ENCODE measurements at places on chromosomes 12 and 14. TPM values are rescaled to one million over a fixed set of nuclear protein-coding genes. Genes with fewer than 3 reads are reported as not detected.

DNA sequence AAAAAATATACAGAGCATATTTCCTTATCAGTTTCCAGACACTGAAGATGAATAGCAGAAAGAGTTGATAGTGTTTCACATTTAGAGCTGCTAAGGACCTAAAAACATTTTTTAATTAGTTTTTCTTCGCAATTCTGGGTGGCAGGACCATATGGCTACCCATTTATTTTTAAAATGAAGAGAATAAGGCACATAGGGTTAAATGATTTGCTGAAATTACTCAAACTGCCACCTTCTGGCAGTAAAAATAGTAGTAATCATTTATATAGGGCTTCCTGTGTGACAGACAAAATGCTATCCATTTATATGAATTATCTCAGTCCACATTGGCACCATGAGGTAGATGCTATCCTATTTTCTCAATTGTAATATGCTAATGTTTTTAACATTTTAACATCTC is 108.6 kb upstream of the CCDC196 start:
- DNase-seq = no peak

RTL1 gene
- total RNA-seq = not detected

DNA sequence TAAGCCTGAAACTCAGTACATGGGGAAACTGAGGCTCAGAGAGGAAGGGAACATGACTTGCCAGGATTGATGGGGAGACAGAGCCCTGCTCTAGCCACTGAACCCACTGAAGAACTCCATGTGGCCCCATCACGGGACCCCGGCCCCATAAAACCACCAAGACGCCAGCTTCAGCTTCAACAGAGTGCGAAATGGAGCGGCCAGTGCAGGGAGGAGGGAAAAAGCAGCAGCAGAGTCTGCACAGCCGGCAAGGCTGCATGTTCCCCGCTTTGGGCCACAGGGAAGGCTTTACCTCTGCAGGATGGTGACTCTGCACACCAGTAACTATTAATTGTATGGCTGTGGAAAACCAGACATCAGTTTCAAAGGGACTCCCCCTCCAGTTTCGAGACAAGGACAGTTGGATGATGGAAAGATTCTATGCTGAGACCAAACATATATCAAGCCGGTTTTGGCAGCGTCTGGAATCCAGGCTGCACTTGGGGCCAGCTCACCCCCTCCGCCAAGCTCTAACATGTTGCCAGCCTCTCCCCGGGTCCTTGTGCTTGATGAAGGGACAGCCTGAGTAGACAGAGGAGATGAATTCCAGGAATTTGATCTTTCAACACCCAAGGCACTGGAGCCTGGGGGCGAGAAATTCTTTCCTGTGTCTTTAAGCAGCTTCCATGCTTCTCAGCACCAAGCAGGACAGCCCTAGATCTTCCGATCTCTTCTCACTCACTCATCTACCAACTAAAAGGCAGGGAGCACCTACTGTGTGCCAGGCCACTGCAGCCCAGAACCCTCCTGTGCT is 55.7 kb upstream of the BCL11B start:
- DNase-seq = no peak

- DNase-seq = no peak
Measured at GRCh38 chr14:37437490-37437889, 157.6 kb downstream of the FOXA1 start.

DNA sequence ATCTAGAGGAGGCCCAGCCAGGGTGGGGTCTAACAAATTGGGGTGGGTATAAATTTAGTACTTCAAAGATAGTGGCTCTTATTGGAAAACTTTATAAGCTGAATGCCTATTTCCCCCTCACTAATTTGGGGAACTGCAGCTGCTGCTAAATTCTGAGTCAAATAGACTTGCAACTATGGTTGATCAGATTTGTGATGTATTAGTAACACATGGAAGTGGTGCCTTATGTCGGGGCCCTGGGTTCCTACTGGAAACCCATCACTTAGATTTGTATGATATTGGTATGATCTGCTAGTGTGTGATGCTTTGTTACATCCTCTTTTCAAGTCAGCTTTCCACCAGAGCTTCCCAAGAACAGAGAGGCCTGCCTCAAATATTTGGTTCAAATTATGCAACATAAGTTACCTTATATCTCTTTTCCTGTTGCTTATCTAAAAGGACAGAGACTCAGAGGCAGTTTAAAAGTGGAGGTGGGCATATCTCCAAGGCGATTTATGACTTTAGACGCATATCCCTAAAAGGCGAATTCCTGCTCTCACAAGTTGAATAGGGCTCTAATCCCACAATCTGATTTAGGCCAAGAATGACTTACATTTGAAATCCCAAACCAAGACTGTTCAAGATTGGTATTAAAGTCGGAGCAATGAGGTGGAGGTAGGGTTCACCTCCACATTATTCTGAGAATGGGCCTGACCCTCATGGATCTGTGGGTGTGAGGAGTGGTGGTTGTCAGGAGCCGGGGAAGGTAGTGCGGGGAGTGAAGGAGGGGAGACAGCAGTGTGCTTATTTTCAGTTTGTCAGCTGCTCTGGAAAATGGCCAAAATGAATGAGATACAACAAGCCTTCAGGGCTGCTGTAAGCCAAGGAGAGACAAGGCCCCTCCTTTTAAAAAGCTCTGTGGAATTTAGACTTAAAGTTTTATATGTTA is 425.8 kb downstream of the RAD51B start:
- DNase-seq = no peak

DNA sequence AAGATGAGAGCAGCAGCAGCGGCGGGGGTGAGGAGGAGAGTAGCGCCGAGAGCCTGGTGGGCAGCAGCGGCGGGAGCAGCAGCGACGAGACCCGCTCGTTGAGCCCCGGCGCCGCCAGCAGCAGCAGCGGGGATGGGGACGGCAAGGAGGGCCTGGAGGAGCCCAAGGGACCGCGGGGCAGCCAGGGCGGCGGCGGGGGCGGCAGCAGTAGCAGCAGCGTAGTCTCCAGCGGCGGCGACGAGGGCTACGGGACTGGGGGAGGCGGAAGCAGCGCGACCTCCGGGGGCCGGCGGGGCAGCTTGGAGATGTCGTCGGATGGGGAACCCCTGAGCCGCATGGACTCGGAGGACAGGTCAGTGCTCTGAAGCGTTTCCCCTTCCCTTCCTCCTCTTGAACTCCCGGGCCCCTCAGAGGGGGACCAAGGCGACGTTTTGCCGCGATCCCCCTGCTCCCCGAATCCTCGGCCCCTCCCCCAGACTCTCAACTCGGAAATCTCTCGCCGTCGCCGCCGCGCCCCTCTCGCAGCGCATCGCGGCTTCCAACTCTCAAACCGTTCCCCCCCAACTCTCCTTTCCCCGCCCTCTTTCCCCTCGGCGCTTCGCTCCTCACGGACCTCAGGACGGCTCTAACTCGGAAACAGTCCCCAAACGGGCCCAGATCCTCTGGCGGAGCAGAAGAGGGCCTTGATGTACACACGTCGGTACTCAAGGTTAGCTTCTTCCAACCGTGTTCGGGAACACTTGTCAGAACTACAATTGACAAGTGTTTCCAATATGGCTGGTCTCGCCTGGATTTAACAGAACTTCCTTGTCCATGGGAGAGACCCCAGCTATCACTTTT is 947 bp downstream of the AEBP2 start:
- DNase-seq = peak; percentile 52

DNA sequence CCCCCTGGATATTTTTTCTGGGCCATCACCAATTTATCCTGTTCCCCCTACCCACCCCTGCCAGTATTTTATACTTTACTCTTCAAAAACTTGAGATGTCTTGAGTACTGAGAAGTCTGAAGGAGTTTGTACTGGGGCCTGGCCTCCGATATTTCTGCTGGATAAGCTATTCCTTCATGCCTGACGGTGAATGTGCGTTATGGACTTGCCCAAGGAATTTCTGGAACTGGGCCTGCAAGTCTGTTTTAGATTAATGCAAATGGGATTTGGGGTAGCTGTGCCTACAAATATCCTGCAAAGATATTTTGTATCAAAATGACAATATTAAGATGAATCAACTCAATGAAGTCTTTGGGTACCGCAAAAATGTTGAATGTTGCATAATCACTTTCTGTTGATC is at the start of gene PTCSC3:
TSS of gene PTCSC3 (minus strand) at position 199 of the 400 bp plus-strand sequence.
- DNase-seq = no peak

GRCh38 chr14:23624830-23625404 is 11.2 kb upstream of the DHRS2 start:
- DNase-seq = no peak

TSPAN19 gene
- not detected for total RNA-seq

GRCh38 chr14:22152903-22153302 is 436.1 kb downstream of the DAD1 start:
- peak; percentile 26 for DNase-seq

PLEKHG7 gene
- total RNA-seq = 0.13 TPM

GRCh38 chr14:91061056-91061887 is 831 bp upstream of the RPS6KA5 start:
- no peak for DNase-seq

HOXC12 gene
- total RNA-seq = 0.05 TPM

DNA sequence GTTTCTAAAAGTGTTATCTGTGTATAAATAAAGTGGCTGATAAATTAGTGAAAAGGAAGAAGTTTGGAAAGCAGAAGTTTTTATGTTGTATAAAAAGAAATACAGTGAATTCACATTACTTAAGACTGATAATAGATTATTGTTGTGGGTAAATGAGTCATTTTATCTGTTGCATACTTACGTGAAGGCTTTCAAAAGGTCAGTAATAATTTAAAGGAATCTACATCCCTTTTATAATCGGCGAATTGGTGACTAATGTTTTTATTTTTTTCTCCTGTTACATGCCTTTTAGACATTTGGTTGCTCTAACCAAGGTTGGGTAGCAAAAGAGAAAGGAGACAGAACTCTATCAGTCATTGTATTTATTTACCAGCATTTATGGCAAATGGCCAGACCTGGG is 155.9 kb downstream of the SLC41A2 start:
- no peak for DNase-seq

DNA sequence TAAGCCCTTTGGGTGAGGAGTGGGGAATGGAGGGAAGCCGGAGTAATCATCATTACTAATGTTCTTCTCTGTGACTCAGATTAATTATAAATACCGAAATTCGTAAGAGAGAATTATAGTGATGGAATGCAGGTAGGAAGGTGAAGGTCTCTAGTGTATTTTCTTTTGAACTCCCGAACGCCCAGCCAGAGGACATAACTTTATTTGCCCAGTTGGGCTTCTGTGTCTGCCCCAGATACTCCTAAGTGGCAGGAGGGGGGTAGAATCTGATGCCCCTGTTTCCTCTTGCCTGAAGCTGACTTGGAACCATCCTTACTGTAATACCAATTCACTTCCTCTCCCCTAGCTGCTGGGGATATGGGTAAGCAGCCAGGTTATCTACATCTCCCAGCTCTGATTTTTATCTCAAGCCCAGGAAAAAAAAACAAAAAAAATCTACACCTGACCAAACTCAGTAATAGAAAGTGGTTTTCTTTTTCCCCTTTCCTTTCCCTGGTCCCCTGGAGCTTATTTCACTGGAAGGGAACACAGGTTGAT is 84.4 kb upstream of the CISTR start:
- DNase-seq = no peak

FAM161B gene
- 0.31 TPM for total RNA-seq

P2RX2 gene
- not detected for total RNA-seq

GRCh38 chr14:62071039-62071438 is 308.8 kb downstream of the SNAPC1 start:
- DNase-seq = no peak

DNA sequence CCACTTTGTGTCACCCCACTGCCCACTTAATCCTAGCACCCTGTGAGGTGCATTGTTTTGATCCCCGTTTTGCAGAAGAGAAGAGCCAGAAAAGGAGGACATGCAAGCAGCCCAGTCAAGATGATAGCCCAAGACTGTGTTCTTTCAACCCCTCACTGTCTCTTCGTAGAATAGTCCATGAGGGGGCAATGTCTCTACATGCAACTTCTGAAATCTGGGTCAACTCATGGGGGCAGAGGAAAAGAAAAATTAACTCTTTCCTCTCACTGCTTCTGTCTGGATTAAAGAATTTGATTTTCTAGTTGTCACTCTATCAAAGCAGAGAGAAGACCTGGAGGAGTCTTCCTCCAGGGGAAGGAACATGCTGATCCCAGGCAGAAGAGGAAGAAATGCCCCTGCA is 229.6 kb upstream of the NOS1 start:
- DNase-seq = no peak

GRCh38 chr12:5195244-5195643 is 151.6 kb downstream of the KCNA5 start:
- DNase-seq = no peak

GRCh38 chr12:63028951-63029350 is 94.0 kb upstream of the PPM1H start:
- DNase-seq = no peak

TMEM233 gene
- total RNA-seq = not detected

ANKRD33 gene
- not detected for total RNA-seq

DNA sequence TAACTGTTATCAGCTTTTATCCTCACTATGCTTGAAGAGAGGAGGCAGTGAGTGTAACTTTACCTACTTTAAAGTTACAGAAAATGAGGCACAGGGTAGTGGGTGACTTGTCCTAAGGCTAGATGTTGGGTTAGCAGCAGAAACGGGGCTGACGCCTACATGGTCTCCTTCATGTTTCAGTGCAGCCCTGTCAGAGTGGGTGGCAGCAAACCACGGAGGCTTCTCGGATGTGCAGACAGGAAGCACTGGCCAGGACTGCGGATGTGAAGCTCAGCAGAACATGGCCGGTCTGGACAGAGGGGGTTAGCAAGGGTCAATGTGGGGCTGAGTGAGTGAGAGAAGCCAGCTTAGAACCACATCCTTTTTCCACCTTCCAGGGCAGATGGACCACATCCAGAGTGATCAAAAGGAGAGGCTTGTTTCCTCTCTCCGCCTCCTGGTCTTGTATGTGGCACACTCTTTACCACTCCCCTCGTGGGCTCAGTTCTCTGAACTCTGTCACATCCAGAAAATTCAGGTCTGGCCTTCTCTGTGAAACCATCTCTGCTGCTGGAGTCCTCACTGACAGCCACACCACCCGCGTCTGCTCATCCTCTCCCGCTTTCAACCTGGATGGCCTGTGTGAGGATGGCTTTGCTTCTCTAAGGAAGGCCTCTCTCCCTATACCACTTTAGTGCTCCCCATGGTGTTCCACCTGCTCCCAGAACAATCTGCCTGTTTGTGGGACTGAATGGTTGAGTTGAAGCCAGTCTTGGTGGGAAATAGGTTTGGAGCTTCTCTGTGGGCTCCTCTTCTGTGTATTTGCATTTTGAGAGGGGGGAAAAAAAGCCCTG is 14.1 kb downstream of the SUSD6 start:
- no peak for DNase-seq

FOXG1 gene
- total RNA-seq = not detected

DIO2 gene
- not detected for total RNA-seq

GRCh38 chr12:31759632-31760459 is 31.0 kb upstream of the AMN1 start:
- DNase-seq = no peak

DNA sequence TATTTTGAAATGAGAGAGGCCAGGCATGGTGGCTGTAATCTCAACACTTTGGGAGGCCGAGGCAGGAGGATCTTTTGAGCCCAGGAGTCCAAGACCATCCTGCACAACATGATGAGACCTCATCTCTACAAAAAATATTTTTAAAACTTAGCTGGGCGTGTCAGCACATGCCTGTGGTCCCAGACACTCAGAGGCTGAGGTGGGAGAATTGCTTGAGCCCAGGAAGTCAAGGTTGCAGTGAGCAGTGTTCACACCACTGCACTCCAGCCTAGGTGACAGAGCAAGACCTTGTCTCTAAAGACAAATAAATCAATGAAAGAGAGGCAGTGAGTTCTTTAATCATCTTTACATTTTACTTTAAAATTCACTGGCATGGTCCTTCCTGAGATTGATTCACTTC is 124.5 kb downstream of the DUSP6 start:
- DNase-seq = no peak

Data from HT-29 (cell line).